ENCODE measurements at places on chromosomes 3 and 15. TPM values are rescaled to one million over a fixed set of nuclear protein-coding genes. Genes with fewer than 3 reads are reported as not detected.

The GOLGA6A gene
- total RNA-seq = 0.09 TPM

The SAMMSON gene
- not detected for total RNA-seq

The SEC22C gene
- total RNA-seq = 35.6 TPM

The LRTM1 gene
- not detected for total RNA-seq

The CAMKV gene
- 0.30 TPM for total RNA-seq

The ITIH4 gene
- total RNA-seq = 0.61 TPM

The ANKUB1 gene
- total RNA-seq = not detected

The TFG gene
- total RNA-seq = 145 TPM

The GXYLT2 gene
- total RNA-seq = 1.6 TPM

The C3orf85 gene
- total RNA-seq = not detected

The LCTL gene
- total RNA-seq = not detected

The PRR20G gene
- total RNA-seq = 2.8 TPM

The BCL2A1 gene
- total RNA-seq = 9.7 TPM

The MAP6D1 gene
- 4.7 TPM for total RNA-seq

The DPP8 gene
- total RNA-seq = 26.3 TPM

The TGM5 gene
- total RNA-seq = not detected

The EPHB1 gene
- total RNA-seq = 0.06 TPM

The TERC gene
- total RNA-seq = 0.24 TPM

The WDR72 gene
- total RNA-seq = 8.3 TPM

The TP63 gene
- 0.18 TPM for total RNA-seq

The DIPK2A gene
- 5.8 TPM for total RNA-seq

The VPS13C gene
- total RNA-seq = 11.3 TPM

The GRIP2 gene
- 1.3 TPM for total RNA-seq

The MOBP gene
- 0.02 TPM for total RNA-seq

The ADGRG7 gene
- not detected for total RNA-seq

The PROK2 gene
- not detected for total RNA-seq

The ZNF80 gene
- not detected for total RNA-seq

The GABRB3 gene
- 70.0 TPM for total RNA-seq

The LRRC34 gene
- not detected for total RNA-seq

The SEMA6D gene
- total RNA-seq = not detected

The ULK4 gene
- total RNA-seq = 6.3 TPM

Data from A549 treated with AZD2906 at 1 μM for 4 hours (cell line).